ENCODE measurements at places on chromosomes 16 and 17.

DNA sequence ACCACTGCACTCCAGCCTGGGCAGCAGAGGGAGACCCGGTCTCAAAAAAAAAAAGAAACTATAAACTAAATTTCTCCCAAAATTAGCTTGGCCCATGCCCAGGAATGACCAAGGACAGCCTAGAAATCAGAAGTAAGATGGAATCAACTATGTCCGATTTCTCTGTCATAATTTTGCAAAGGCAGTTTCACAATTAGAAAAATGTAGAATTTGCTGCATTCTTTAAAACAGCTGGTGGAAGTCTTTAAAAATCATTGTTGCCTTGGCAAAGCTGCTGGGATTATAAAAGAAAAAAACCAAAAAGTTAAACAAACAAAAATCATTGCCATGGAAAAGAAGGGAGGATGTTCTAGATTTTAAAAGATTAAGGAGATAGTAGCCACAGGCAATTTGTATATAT is 32.4 kb downstream of the WWP2 start:
- no peak for DNase-seq

DNA sequence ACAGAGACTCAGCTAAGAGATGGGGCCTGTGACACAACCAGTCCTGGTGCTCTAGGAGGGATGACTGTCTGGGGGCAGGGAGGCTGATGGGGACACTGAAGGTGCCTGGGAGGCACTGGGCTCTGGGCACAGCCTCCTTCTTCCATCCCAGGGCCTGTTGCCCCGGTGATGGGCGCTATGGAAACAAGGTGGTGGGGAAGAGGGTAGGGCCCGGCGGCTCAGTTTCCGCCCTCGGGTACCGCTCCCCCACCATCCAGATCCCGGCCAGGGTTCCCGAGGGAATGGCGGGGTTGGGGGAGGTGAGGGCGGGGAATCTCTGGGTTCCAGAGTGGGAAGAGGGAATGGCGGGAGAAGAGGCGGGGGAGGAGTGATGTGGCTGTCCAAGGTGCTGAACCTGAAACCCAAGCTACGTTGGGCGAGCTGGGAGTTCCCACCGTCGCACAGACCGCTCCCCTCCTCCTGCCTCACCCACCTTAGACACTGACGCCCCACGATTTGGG is 981 bp downstream of the KCNH4 start:
- no peak for DNase-seq

- DNase-seq: no peak
Measured at GRCh38 chr16:88566158-88566557, 4.0 kb upstream of the ZC3H18 start.

DNA sequence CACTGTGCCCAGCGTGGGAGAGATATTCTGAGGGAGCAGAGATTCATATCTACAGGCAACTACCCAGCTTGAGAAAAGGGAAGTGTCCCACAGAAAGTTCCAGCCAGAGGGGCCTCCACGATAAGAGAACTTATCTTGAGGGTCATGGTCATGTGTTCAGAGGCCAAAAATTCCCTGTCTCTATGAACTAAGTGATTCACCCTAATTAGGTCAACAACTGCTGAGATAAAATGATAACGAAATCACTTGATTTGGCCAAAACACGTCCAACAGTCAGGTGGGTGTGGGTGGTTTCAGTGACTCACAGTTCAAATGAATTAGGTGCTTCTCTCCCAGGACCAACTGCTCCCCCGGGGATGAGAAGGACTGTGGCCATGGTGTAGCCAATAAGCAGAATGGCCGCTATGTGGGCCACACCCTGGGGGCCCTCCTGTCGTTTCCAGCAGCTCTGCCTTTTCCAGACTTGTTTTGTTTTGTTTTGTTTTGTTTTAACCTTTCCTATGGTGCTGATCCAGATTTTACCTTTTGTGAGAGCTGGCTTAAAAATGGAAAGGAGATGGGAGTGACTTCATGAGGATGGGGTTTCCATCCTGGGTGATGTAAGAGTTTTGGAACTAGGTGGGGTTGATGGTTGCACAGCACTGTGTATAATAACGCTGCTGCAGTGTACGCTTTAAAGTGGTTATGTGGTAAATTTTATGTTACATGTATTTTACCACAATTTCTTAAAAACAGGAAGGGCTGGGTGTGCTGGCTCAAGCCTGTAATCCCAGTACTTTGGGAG is 8.7 kb downstream of the DNAI2 start:
- no peak for DNase-seq

DNA sequence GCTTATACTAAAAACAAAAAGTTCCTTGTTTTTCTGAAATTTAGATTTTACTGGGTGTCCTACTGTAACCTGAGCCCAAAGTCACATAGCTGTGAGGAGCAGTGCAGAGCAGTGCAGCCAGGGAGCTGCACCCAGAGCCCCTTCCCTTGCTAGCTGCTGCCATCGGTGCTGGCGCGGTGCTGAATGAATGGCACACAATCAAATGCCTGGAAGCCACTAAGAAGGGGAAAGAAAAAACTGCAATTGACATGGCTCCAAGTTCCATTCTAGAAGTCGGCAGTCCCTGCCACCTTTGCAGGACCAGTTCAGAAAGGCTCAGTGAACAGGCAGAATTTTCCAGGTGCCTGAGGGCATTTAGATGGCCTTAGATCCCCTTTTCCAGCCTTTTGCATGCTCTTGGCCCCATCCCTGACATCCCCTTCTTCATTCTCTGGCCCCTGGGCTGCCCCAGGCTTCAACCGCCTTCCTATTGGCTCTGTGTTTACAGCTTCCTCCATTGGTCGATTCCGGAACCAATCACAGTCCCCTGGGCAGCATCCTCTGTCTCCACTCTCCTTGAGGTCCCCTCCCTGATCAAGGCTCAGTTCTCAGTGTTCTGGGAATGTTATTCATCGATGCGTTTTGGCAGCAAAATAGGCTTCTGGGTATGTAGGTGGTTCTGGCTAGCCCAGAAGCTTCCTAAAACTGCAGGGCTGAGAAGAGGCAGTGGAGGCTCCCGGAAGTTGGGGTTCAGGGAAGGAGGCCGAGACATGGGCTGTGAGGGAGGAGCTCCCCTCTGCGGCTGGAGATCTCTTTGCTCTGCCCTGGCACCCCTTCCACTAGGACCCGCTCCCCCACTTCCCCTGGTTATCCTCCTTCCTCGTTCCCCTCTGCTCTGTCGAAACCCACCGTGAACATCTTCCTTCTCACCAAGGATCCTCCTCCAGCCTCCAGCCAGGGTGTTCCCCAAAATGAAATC is 37.9 kb downstream of the ATP2C2 start:
- peak; percentile 76 for DNase-seq

- peak; percentile 6 for DNase-seq
Measured at GRCh38 chr17:50952013-50952412, 85.9 kb upstream of the TOB1 start.

GRCh38 chr16:67666032-67666551 is 458 bp downstream of the ENKD1 start:
- DNase-seq: no peak

DNA sequence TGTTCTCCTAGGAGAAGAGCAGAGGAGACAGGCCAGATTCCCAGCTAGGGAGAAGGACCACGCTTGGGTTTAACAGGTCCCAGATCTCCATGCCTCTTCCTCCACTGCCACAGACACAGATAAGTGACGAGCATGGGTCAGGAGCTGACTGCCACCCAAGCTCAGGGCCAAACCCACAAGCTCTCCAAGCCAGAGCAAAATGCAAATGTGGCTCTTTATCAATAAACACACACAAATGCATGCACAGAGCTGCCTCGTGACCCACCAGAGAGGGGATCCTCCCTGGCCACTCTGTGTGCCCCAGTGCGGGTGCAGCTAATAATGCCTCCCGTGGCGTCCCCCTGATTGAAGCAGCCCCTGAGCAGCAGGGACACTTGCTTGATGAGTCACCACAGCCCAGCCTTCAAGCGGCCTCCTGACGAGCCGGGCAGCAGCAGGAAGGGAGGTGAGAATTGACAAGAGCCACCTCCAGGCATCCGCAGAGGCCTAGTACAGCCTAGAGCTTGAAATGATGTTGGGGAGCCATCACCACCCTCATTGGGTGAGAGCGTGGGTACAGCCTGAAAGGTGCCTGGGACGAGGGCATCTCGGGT is 143.9 kb downstream of the CCDC182 start:
- peak; percentile 50 for DNase-seq

DNA sequence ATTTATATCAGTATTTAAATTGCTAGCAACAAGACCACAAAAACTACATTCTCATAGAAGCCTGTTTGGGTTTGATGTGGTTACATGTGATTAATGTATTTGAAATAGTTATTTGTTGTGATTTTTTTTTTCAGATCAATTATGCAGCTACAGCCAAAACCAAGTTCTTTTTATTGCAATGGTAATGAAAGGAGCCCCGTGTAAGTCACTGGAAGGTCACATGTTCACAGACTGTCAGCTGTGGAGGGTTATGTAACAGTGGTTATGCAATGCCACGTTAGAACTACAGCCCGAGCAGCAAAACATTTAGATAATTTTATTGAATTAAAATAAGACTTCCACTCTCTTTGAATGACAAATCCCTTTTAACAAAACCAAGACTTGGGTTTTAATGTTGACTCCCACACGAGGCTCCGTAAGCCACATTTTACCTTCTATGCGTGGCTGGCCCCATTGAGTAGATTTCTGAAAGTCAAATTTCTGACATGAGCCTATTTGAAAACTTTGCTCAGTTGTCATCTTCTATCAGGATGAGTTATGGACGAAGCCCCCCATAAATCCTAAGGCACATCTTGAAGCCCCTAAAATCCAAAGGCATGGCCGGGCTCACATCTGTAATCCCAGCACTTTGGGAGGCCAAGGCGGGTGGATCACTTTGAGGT is 41.8 kb upstream of the SEC14L1 start:
- peak; percentile 62 for DNase-seq

DNA sequence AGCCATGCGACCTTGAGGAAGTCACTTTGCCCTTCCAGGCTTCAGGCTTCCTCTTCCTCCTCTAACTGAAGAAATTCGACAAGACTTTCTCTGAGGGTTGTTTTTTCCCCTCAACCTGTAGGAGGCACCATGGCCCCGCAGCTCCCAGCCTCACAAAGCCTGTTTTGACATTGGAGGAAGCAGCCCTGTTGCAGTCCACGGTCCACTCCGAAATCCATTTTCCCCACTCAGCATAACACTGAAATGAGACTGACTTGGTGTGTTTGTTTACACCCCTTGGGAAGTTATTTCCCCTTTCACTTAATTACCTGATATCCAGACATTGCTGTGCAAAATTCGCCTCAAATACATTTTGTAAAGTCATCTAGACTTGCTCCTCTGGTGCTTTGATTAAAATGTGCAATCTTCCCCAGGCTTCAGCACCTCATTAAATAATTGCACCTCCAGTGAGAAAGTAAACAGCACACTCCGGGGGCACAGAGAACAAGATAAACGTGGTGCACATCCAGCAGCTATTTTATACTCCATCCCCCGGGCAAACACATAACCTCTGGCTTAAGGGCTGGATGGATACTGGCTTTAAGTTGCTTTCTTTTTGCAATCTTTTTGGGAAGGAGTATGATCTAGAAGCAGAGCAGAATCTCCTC is 41.4 kb upstream of the PIRT start:
- peak; percentile 30 for DNase-seq

DNA sequence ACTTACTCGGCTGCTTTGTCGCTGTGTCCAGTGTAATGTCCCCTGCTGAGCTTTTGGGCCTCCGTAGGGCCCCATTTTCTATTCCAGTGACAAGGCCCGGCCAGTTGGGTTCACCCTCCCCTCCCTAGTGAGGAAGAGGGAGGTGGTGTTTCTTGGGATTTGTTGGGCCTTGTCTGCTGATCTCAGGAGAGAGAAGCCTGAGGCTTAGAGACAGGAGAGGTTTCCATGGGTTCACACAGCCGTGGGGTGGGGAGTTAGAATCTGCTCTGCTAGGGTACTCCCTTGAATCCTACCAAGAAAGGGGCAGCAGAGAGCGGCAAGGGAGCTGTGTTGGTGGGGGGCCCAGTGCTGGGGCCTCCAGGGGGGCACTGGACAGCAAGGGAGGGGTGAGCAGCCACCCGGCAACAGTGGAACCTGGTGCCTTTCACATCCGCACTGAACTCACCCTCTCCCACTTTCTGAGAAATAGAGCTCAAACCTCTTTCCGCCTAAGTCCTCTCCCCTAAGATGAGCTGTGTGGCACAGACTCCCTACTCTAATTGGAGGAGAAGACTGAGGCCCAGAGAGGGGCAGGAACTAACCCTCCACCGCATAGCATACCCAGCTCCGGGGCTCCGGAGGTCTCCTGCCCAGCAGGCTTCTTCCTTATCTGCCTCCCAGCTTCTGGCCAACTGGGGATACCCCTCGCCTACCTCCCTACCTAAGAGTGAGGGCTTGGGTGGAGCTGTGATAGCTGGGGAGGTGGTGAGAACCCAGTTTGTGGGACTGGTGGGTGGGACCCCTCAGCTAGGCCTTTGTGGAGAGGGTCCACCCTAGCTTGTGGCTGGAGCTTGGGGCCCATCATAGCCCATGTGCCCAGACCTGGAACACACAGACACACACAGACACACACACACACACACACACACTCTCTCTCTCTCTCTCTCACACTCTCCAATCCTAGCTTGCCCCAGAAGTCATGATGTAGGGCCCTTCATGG is 6.8 kb downstream of the TBKBP1 start:
- DNase-seq: no peak

DNA sequence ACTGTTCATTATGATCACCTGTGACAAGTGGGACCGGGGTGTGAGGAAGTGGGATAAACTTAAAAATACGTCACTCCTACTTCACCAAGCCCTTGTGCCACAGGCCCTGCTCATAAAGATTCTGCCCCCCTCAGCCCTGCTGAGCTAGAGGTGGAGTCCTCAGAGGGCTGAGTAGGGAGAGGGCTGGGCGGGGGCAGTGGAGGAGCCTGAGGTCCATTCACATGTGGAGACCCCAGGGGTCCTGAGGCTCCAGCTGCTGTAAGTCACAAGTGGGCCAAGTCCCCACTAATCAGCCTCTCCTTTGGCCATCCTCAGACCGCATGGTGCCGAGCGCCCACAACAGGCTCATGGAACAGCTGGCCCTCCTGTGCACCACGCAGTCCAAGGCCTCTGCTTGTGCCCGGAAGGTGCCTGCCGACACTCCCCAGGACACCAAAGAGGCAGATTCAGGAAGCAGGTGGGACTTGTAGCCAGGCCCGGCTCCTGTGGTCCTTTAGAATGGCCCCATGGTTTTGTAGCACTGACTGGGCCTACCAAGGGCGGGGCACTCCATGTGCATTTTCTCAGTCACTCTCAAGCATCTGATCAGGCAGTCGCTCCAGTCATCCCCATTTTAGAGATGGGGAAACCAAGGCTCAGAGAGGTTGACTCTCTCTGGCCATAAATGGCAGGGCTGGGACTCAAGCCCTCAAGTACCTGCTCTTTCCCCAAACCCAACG is 10.4 kb downstream of the DNAAF8 start:
- DNase-seq: no peak

DNA sequence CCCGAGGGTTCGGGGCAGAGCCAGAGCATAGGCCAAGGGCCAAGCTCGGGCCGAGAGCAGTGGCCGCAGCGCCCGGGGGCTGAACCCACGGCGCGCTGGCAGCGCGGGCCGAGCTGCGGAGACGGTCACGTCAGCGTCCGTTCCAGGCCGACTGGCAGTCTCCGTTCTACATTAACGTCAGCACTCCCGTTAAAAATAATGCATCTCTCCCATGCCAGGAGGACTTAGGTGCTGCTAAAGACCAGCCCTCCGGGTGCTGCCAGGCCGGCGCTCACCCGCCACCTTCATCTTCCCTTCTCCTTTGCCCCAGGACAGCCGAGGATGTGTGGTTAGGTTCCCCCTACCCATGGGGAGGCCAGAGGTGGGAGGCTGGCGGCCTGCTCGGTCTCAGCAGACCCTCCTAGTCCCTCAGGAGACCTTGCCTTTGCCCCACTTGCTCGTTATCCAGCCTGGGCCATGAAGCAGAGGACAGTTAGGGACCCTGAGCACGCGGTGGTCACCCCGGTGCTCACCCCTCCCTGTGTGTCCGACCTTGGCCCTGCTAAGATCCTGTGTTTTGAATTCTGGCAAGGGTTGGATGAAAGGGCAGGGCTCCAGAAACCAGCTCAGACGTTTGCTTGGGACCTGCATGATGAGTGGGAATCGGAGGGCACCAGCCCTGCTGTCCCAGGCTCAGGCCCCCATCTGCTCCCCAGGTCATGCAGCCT is 572 bp downstream of the MPG start:
- DNase-seq: peak; percentile 81
